ENCODE measurements at places on chromosomes 12 and 14.

DNA sequence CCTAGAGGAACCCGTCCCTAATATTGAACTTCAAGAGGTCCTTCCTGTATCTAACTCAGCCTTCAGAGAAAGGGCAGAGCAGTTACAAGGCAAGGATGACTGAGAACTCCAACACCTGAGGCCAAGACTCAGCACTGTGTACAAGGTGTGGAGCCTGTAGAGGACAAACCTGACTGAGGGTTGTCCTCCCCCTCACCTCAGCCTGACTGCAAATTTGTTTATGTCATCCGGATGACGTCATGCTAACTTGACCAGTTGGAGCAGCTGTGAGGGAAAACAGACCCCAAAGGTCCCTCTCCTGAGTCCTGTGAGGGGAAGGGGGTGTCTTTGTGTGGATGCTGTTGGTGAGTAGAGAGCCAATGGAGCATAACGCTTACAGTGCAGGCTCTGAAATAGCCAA lies 4.3 kb downstream of the CRACR2A start:
- no peak for DNase-seq

DNA sequence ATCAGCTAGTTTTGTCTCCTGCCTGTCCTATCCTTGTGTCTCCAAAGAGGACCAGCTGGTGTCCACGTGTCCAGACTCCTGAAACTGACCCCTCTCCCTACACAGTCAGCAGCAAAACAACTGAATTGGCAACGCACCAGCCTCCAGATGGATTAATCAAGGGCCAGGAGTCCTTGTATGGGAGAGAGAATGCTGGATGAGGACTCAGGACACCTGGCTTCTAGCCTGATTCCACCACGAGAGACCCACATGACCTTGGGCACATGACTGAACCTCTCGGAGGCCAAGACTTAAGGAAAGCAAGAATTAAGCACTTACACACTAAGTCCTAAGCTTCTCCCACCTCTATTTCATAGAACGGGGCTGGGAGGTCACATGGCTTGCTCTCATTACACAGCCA lies 60.4 kb upstream of the CMKLR1 start:
- DNase-seq: no peak

GRCh38 chr14:22002860-22003284 lies 329.3 kb upstream of the OR4E1 start:
- DNase-seq: no peak

- peak; percentile 51 for DNase-seq
Observed at GRCh38 chr12:75479963-75480461, 543 bp upstream of the GLIPR1 start.

- DNase-seq: peak; percentile 1
Observed at GRCh38 chr14:25381498-25381897, 331.6 kb upstream of the STXBP6 start.

DNA sequence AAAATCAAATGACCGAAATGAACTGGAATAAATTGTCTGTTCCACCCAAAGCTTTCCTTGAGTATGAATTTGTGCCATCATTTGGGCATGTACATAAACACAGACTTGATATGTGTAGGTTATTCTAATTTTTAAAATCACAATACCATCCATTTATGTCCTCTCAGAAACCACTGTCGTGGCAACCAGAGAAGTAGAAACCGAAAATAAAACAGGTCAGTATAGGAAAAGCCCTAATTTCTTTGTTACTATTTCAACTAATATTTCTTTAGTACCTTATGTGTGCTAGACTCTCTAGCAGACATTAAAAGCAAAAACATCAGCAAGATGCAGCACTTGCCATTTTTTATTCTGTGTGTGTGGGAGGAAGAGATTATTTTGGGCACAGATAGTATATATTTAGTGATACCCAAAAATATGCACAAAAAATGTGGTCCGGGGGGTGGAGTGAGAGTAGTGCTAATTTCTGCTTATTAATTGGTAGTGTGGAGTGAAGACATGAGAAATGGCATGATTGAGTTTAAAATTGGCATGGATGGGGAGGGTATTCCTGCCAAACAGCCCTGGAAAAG lies 130.8 kb upstream of the CNTN1 start:
- no peak for DNase-seq

DNA sequence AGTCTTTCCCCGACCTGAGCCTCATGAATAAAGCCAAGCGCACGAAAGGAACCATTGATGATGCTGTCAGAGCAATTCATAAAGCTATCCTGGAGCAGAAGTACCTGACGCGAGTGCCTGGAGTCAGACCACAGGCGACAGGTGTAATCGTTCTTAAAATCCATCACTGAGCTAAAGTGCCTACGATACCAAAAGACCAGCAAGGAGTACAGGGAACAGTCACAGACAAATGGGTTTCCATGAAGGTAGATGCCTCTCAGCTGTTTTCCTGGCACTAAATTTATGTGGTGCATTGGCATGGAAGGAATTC lies 1.4 kb upstream of the PCED1B start:
- DNase-seq: no peak

DNA sequence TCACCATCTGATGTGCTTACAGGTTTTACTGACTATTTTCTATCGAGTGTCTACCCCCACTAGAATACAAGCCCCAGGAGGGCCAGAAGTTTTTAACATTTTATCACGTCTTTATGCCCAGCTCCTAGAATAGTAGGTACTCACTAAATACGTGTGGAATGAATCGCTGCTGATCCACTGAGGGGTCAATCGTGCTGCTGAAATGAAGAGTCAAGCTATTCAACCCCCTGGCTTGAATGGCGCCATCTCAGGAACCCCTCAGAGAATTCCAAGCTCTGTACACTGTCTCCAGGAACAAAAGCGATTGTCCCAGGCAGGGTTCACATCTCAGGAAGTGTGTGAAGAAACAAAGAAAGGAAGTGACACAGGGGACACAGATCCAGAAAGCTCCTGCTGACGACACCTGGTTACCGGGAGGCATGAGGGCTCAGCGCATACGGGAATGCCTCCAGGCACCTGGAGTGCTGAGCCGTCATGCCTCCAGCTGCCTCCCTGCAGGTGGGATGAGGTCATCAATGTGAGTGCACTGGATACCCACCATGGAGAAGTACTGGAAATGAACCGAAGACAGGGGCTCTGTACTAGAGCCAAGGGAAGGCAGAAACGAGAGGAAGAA lies 45.6 kb downstream of the PITPNM2 start:
- no peak for DNase-seq

- peak; percentile 78 for DNase-seq
Observed at GRCh38 chr12:10212739-10213131, at the start of gene GABARAPL1. Gene GABARAPL1, plus strand, starts transcription at chr12:10212877. Its CDS starts 253 bp downstream, at chr12:10213130.
